ENCODE measurements at places on chromosomes 5 and 9.

GRCh38 chr5:180806351-180807011 lies 3.9 kb upstream of the MGAT1 start:
- peak; percentile 16 for DNase-seq

DNA sequence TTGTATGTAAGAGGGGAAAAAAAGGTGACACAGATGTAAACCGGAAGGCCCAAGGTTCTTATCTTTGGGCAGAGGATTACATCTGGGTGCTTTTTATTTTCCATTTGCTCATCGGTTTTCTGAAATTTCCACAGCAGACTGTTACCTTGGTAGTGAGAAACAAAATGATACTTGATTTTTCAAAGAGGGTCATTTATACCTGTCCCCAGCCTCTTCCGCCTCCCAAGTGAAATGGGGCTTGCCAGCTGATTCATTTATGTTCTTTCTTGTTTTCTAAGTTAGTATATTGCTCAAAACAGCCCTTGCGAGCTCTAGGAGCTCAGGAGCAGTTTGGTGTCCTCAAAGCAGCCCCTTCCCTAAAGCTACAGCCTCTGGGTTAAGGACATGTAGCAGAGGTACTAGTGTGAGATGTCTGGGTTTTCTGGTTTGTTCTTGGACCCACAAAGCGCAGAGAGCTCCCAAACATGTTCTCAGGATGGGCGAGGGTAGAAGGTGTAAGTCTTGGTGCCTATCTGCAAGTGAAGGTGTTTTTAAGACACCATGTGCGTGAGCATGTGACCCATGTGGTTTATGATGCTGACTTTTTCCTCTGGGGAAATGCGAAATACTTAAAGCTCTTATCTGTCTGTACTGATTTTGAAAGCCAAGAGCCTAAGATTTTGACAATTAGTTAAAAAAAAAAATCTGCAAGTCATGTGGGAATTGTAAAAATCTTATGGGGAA lies 38.3 kb downstream of the DAPK1 start:
- DNase-seq, result peak; percentile 51

DNA sequence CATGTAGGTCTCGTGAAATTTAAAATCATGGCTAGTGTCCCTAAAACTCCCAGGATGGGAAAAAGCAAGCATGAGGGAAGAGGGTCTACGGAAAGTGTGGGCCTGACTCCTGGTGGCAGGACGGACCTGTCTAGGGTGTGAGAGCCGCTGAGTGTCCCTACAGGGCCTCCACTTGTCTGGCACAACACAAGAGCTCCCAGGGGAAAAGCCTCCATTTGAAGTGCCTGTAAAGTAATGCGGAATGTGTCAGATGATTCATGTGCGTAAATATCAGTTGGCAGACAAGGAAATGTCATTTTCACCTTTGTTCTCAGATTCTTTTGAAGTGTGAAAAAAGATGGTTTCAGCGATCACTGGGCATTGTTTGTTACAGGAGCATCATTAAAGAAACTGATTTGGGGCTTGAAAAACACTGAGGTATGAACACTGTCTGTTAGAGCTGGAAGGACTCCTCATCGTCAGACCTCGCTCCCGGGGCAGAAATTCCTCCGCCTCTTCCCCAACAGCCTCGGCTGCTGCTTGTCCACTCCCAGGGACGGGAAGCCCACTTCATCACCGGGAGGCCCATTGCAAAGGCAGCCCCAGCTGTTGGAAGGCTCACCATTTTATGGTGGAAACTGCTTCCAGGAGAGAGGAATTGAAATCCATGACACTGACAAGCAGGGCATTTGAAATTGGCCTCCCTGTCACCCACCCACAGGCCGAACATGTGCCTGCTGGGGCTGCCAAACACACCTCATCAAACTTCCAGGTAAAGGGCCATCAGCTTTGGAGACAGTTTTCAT lies 240.8 kb downstream of the FSTL4 start:
- no peak for DNase-seq

GRCh38 chr9:70477907-70478480 lies 63.5 kb upstream of the KLF9 start:
- DNase-seq, result no peak

DNA sequence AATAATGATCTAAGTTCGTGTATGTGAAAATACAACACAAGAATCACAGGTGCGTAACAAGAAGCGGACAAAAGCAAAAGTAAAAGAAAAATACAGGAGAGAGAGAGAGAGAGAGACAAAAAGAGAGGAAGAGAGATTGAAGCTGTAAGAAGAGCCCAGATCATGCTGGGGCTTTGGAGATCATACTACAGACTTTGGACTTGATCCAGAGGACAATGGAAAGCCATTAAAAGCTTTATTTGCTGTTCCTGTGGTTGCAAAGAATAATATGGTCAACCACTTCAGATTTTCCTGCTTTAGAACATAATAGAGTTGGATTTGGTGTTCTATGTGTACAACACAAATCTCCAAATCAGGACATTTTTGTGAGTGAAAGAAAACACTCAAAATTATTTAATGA lies 561.4 kb downstream of the CAAP1 start:
- no peak for DNase-seq

- peak; percentile 41 for DNase-seq
Observed at GRCh38 chr9:131238402-131239021, 37.8 kb downstream of the FAM78A start.

DNA sequence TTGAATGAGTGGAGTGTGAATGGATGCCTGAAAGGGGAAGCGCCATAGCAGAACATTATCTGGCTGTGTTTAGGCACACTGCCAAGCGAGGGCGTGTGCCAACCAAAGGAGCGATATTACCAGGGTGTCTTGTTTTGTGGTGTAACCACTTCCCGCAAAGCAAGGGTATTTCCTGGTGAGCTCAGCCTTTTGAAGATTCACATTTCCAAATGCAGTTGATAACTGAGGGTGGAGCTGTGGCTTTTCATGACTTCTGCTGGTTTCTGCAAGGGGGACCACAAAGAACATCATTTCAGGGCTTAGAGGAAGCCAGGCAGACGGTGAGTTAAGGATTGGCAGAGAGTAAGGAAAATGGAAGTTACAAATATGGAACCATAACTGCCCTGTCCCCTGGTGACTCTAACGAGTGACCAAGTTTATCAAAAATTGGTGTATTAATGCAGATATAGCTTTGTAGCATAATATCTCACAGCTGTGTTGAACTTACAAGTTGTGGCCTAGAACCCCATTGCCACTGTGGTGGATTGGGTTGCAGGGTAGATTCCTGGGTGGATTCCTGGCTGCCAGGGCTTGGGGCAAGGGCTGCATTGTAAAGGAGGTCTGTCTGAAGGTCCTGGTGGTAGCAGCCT lies 71.4 kb downstream of the RALGPS1 start:
- DNase-seq, result peak; percentile 91

GRCh38 chr5:143241892-143242291 lies 161.6 kb downstream of the NR3C1 start:
- DNase-seq, result no peak

- no peak for DNase-seq
Observed at GRCh38 chr5:97095318-97095732, 47.1 kb downstream of the LIX1 start.

- no peak for DNase-seq
Observed at GRCh38 chr9:110123341-110124095, 84.4 kb downstream of the C9orf152 start.

DNA sequence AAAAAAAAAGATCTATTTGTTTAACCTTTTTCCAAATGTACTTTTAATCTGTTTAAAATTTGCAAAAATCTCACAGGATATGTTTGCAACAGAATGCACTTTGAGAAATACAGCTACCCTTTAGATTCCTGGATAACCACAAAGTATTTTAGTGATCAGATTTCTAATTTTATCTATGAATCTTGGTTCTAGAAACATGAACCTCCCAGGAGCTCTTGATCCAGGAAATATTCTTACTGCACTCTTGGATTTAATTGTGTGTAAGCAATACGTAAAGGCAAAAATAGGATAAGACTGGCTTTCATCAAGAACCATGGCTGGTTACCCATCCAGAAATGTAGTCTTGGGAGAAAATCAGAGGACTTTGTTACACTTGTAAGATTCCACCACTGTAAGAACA lies 1581.8 kb upstream of the WWC1 start:
- no peak for DNase-seq

Data from activated CD8-positive, alpha-beta T cell treated with anti-CD3 and anti-CD28 coated beads for 36 hours (primary cell).